ENCODE measurements at places on chromosomes 16 and 17.

DNA sequence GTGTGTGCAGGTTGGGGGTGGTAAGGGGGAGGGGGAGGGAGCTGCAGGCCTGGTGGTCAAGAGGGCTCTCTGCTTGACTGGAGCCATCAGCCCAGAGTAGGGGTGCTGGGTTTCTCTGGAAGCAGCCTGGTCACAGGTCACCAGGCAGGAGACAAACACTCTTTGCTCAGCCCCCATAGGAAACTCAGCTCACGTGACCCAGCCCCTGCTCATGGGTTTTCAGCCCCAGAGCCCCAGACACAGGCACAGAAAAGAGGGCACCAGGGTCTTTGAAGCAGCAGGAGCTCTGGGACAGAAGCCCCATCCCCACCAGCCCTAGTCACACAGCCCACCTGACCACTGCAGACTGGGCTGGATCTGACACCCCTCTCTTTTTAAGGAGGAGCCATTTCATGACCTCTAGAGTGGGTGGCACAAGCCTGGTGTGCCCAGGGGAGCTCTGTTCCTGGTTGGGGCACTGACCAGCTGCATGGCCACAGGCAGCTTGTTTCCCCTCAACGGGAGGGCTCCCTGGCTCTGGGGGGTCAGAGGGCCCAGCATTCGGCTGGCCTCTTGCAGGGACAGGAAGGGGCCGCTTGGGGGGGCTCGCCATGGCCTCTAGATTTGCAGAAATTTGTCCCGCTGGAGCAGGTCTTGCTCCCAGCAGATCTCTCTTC lies 13.8 kb upstream of the CD79B start:
- DNase-seq: no peak

GRCh38 chr16:9054460-9054859 lies 37.0 kb upstream of the HAPSTR1 start:
- no peak for DNase-seq

GRCh38 chr17:43599835-43600234 lies 53.7 kb upstream of the ETV4 start:
- DNase-seq: no peak

DNA sequence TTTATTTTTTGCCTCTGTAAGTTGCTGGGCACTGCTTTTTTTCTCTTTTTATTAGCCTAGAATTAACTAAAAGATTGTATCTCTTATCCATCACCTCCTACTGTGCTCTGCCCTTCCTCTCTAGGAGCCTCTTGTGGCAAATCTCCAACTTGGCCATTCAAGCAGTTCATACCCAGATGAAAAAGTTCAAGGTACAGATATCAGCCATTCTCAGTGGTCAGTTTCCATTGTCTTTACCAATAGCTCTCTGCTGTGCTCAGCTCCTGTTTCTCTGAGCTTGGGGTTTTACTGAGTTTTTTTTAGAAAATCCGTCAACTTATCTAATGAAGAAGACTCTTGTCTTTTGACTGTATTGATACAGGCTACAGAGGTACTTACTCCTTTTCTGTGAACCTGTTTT lies 15.6 kb downstream of the MOSMO start:
- DNase-seq: no peak

DNA sequence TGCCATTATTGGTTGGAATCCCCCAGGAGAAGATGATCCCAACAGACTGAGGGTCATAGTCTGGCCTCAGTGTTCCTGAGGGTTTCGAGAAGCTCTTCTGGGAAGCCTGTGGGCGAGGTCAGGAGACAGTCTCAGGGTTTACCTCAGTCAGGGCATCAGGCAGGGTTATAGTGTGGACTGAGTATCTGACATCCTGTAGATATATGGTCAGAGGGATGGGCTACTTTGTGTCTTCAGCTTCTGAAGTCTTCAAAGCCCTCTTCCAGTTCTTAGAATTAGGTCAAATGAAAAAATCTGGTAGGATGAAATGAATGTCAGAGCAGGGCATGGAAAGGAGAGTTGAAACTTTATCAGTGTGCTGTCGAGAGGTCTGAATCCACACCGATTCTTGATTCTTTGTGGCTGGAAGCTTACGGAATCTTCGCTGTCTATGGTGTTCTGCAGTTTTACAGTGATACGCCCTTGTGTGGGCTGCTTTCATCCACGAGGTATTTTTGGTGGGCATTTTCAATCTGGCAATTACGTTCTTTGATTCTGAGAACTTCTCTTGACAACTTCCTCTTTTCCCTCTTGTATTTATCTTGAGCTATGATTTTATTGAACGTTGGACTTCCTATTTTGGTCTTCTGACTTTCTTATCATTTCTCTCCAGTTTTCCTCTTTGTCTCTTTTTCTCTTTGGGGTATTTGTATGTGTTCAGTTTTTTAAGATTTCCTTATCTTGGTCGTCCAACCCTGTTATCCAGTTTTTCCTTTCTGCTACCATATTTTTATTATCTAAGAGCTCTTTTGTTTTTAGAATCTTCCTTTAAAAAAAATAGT lies 30.4 kb downstream of the BPTF start:
- no peak for DNase-seq

DNA sequence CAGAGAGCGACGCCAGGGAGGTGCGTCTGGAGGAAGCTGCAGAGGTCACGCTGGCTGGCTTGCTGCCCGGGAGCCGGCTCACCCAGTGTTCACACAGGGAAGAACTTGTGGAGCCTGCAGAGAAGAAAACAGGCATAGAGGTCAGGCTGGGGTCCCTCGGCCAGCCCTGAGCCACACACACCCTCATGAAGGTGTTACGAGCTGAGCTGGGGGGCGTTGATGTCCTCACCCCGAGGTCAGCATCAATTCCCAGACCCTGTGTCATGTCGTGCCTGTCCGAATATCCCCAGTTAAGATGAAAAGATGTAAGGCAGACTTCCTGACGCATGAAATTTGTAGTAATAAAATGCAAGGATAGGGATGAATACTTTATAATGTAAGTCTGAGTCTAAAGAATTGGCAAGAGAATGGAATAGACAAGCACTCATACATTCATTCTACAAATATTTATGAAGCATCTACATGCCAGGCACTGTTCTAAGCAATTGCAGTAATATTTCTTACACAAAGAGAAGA lies 77.1 kb downstream of the USP31 start:
- no peak for DNase-seq

DNA sequence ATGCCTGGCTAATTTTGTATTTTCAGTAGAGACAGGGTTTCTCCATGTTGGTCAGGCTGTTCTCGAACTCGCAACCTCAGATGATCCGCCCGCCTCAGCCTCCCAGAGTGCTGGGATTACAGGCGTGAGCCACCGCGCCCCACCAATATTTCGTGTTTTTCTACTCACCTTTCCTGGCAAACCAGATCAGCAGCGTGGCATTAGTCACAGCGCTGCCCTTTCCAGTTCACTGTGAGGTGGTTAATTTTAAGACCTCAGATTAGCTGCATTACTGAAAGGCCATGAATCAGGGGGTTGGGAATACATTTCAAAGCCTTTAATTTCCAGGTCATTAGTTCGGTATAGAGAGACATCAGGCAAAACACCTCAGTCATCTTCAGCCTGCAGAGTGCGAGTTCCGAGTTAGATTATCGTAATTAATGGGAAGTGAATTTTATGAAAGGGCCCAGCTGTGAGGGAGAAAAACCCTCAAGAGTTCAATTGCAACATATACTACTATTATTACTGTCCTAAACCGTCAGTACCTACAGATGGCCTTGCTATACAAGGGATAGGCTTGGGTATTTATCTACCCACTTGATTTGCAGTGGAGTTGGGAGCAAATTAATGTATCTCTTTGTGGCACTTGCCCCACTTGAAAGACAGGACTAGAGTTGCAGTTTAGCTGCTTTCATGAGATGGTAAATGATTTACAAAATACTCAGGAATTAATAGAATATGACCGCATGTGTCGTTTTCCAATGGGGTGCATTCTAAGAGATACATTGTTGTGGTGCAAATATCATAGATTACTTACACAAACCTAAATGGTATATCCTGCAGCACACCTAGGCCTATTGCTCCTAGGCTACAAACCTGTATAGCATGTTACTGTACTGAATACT lies 2.1 kb upstream of the USP32 start:
- DNase-seq: no peak

DNA sequence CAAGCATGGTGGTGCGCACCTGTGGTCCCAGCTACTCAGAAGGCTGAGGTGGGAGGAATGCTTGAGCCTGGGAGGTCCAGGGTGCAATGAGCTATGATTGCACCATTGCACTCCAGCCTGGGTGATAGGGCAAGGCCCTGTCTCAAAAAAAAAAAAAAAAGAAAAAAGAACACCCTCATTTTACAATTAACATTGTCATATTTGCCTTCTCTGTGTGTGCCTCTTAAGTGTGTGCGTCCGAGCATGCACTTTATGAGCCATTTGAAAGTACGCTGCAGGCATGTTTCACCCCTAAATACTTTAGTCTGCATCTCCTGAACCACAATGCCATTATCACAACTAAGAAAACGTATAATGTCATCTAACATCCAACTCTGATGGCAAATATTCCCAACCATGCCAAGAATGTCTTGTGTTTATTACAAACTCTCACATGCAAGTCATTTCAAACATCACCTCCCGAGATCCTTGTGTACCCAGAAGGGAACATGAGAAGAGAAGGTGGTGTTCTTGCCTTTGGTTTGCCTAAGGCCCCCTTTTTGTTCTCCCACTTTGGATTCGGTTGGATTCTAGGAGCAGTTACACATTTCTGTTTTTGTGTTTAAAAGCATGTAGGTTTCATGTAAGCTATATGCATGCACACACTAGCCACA lies 38.0 kb downstream of the CDH1 start:
- peak; percentile 54 for DNase-seq

GRCh38 chr16:17852977-17853702 lies 382.4 kb upstream of the XYLT1 start:
- no peak for DNase-seq

DNA sequence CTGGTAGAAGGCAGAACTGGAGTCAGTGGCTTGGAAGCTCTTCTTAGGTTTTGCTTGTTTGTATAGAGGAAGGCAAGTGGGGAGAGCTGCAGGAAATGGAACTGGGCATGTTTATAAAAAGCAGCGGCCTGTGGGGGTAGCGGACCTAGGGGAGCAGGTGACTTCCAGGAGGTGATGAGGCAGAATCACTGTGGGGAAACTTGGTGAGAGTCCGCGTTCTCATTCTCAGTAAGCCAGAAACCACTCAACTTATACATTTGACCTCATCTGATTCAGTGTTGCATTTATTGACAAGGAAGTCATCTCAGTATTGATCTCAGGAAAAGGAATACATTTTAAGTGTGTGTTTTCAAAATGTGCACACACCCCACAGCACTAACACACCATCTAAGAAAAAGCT lies 299.8 kb downstream of the CNTNAP4 start:
- DNase-seq: no peak
